Fibroblast of skin of left biceps (primary cell): ENCODE measurements at places on chromosomes 2 and 18.

- DNase-seq: peak; percentile 52
These were observed 34.6 kb upstream of the STK17B start for GRCh38 chr2:196205881-196206435.

DNA sequence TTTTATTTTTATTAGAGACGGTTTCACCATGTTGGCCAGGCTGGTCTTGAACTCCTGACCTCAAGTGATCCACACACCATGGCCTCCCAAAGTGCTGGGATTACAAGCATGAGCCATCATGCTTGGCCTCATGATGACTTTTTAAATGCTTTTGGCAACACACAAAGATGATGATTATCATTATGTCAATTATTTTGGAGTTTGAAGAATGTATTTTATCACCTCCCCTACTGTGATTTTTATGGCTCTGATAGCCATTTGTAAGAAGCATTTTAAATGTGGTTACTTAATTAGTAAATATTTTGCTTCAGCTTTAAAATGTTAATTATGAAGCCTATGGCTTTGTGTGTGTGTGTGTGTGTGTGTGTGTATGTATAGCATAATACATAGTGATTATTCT, 45.1 kb upstream of the RAB27B start:
- DNase-seq: no peak

DNA sequence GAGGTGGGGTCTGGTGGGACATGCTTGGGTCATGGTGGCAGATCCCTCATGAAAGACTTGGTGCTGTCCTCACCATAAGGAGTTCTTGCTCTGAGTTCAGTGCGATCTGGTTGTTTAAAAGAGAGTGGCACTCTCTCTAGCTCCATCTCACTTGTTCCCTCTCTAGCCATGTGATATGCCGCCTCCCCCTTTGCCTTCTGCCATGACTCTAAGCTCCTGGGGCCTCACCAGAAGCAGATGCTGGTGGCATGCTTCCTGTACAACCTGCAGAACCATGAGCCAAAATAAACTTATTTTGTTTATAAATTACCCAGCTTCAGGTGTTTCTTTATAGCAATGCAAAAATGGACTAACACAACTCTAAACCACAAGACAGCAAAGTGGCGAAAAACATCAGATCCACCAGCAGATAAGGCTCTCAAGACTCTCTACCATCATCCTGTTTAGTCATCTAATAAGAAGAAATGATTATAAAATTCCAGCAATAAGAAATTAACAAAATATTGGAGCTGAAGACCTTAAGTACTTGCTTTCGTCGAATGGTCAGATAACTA, 75.5 kb downstream of the OLA1 start:
- no peak for DNase-seq

DNA sequence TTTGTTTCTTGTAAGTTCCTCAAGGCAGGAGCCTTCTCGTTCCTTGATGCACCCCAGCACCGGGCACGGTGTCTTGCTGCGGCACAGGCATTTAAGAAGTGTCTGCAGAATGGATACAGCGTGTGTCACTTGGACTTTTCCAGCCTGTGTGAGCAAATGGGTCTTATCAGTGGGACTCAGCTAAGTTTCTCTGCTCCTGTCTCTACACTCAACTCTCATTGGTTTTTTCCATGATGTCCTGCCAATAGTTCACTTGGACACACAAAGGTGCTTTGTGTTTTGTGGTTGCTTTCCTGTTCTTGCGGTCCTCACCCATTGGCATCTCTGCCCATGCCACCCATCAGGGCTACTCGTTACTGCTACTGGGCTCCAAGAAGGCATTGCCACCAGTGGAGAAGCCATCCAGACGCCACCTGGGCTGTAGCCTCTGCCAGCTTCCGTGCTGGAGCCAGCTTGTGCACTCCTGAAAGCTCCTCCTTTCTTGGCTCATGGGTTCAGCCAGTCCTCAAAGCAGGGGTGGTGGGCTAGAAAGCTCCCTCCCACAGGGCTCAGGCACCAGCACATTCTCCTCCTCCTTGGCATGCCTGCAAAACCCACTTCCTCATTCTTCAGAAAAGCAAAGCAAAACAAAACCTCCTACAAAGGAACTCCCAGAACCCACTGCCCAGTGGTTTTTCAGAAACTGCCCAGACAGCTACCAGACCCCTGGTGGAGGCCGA, 41.4 kb downstream of the IL1R2 start:
- DNase-seq: peak; percentile 78

GRCh38 chr2:34831096-34831495, 1232.0 kb upstream of the FAM98A start:
- no peak for DNase-seq

DNA sequence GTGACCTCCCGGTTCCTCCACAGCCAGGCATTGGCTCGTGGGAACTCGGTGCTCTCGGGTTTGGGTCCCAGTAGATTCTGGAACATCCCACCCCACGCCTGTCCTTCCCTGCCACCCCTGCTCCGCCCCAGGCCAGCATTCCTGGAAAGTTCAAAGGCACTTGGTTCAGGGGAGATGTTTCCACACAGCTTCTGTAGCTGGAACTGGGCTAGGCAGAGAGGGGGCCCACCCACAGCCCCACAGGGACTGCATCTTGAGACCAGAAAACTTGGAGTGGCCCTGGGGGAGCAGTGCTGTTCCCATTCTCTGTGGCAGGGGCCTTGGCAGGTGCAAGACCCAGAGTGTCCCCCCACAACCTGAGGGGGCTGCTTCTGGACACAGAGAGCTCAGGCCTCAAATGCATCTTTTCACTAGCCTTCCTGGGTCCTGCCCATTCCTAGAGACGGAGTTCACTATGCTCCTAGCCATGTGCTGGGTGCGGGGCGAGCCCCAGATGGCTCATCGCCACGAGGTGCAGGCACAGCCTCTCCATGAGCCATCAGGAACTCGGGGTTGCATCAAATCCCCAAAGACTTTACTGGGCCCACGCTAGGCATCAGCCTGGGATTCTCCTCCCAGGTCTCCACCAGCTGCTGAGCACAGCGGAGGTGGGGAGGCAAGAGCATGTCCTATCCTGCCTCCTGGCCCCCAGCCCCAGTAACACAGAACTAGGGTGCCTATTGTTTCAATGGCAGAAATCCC, 68.7 kb downstream of the ZFP36L2 start:
- DNase-seq: no peak

GRCh38 chr2:191917430-191917881, 70.6 kb upstream of the CAVIN2 start:
- no peak for DNase-seq

- no peak for DNase-seq
These were observed 2.2 kb upstream of the GPR148 start for GRCh38 chr2:130726614-130727180.

DNA sequence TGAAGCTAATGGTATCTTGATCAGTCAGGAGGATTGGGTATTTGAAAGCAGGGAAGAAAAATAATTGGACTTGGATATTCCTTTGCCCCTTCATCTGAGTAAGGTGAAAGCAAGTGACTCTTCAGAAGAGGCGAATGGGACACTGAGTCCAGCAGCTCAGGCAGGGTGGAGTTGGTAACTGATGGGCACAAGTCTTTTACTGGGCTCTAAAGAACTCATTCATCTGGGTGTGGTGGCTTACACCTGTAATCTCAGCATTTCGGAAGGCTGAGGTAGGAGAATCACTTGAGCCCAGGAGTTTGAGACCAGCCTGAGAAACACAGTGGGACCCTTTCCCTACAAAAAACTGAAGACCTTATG, 11.2 kb downstream of the CFLAR start:
- DNase-seq: no peak

GRCh38 chr18:23964282-23965238, 50.0 kb upstream of the TTC39C start:
- no peak for DNase-seq

GRCh38 chr2:132671151-132671835, 1.3 kb upstream of the LYPD1 start:
- DNase-seq: peak; percentile 73

GRCh38 chr18:76855594-76855993, 33.2 kb downstream of the ZNF236 start:
- DNase-seq: no peak

GRCh38 chr2:220033546-220033945, 406.1 kb downstream of the SLC4A3 start:
- peak; percentile 48 for DNase-seq

DNA sequence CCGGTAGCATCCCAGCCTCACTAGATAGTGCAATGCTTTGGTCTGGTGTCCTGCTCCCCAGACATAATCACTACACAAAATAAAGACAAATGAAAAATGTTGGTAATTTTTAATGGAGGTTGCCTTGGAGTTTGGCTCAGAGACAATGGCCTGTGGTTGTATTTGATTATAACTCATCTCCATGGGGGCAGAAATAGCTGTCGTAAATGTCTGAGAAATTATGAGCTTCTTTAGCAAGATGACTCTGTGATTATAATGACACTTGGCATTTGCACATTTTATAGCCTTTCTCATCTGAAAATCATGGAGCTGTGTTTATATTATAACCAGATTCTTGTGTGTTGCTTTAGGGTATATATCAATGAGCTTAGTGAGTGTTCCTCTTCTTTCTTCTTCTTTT, 1779.7 kb upstream of the CELF4 start:
- DNase-seq: peak; percentile 67

DNA sequence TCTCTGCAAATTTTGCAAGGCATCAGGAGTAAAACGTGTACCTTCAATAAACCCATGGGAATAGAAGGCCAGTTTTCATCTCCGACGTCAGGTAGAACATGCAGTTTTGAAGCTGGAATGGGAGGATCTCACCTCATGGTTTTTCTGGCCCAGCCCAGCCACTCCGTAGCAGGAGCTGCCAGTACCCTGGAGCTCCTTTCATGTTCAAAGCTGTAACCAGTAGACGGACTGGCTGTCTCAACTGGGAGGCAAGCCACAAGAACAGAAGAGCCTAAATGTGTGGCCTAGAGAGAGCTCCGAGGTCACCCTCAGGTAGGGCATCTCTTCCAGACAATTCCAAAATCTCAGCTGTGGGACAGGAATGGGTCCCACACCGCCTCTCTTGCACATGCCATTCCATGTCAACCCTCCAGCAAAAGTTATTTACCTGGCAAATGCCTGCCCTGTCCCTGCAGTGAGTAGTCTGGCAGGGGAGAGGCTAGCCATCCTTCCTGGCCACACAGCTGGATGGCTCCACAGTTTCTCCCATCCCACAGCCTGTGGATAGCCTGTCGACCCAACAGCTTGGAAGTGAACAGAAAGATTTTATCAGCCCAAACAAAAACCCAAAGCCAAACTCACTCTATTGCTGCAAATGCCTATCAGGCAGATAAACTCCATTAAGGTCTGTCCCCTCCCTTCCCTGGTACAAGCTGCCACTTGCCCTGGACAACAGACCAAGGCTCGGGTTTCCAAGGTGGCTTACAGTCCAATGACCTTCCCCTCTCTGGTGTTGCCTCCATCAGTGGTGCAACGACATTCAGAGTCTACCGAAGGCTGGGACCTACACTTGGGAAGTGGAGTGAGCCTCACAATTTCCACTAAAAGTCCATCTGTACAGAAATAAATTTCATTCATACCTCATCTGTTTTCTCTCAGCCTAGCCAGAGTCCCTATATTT, 27.8 kb downstream of the CRACDL start:
- no peak for DNase-seq

GRCh38 chr18:37550118-37550875, 15.3 kb downstream of the CELF4 start:
- no peak for DNase-seq

DNA sequence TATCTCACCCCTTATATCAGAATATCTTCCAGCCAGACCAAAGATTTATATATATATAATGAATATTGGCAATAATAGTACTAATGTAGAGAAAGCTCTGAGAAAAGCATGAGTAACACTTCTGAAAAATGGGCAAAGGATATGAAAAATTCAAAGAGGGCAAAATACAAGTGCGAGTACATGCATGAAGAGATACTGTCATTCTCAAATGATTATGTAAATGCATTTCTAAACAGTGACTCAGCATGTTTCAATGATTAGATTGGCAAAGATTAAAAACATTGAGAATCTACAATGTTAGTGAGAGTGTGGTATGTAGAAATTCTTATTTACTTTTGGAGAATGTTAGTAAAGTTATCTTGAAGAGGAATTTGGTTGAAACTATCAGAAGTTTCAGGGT, 118.3 kb upstream of the NEDD4L start:
- DNase-seq: peak; percentile 49

DNA sequence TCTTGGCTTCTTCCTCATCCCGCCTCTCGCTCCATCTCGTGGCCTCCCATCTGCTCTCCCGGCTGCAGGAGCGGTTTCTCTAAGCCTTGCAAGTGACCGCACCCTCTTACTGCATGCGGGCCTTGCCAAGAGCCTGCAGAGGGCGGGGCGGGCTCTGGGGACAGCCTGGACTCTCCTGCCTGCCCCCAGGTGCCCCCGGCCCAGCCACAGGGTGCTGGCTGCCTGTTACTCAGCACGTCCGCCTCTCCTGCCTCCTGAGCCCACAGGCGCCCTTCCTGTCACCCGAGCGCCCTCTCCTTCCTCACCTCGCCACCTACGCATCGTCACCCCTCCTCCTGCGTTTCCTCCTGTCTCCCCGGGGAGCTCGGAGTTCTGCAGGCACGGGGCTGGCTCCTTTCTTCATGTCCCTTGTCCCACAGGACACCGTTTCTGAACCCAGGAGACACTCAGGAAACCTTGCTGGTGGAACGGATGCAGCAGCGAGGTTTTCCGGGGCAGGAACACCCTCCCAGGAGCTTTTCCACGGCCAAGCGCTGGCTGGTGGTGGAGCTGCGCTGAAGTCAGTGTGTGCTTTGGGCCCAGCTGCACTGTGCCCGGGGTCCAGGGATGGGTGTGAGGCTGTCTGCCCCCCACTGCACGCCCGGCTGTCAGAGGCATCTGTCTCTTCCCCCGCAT, 28.5 kb downstream of the HPCAL1 start:
- DNase-seq: no peak

- DNase-seq: no peak
These were observed 12.7 kb upstream of the EFR3B start for GRCh38 chr2:25029183-25029554.

GRCh38 chr2:39264733-39265132, 21.0 kb upstream of the CDKL4 start:
- DNase-seq: no peak

GRCh38 chr2:195162194-195162593, 494.8 kb upstream of the SLC39A10 start:
- DNase-seq: no peak

GRCh38 chr2:73561422-73561821, 80.8 kb downstream of the NAT8 start:
- no peak for DNase-seq

DNA sequence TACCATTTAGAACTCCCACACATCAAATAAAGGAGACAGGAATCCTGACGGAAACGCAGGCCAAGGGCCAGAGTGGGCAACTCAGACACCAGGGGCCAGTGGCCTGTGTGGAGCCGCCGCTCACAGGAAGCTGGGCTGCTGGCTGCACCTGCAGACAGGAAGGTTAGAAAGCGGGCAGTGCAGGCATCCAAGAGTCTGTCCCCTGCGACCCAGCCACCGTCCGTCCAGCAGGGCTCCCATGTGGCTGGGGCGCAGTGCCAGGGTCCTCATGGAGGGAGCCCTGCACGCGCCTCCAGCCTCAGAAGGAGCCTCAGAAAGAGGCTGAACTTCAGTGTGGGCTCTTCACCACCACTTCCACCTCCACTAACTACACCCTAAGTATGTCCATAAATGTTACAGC, 2.5 kb upstream of the ANO7 start:
- DNase-seq: no peak
